Thyroid gland (tissue), 4 donors: ENCODE measurements at places on chromosomes 6 and 20. TPM values are rescaled to one million over a fixed set of nuclear protein-coding genes. Genes with fewer than 3 reads are reported as not detected.

The SLC22A1 gene
- total RNA-seq, result 2.0 TPM

The HRH3 gene
- total RNA-seq, result not detected

The CEBPB gene
- 101 TPM for total RNA-seq

The MOCS1 gene
- 23.4 TPM for total RNA-seq

The CUTA gene
- total RNA-seq, result 293 TPM

The CCN6 gene
- not detected for total RNA-seq

The BPIFB1 gene
- not detected for total RNA-seq

The SEMG1 gene
- not detected for total RNA-seq

The FRK gene
- total RNA-seq, result 2.5 TPM

The GJA10 gene
- total RNA-seq, result not detected

The GCNT2 gene
- 9.8 TPM for total RNA-seq

The SLC22A2 gene
- total RNA-seq, result not detected

The EPPIN gene
- total RNA-seq, result 1.1 TPM

The PLEKHG1 gene
- 19.9 TPM for total RNA-seq

The PRDM13 gene
- not detected for total RNA-seq

The RIPOR3 gene
- 23.9 TPM for total RNA-seq

The B3GALT4 gene
- 17.1 TPM for total RNA-seq

The PTPRT gene
- not detected for total RNA-seq

The KIAA1755 gene
- 1.9 TPM for total RNA-seq

The ACTL10 gene
- total RNA-seq, result 3.9 TPM

The OR12D3 gene
- not detected for total RNA-seq

The SYNDIG1 gene
- total RNA-seq, result 8.7 TPM

The DPPA5 gene
- total RNA-seq, result not detected

The EGFL8 gene
- total RNA-seq, result 2.3 TPM

The DDX39B gene
- total RNA-seq, result 311 TPM

The SOX18 gene
- total RNA-seq, result 7.5 TPM

The CHMP4B gene
- total RNA-seq, result 80.5 TPM

The PRICKLE4 gene
- 15.6 TPM for total RNA-seq

The ENPP5 gene
- 47.7 TPM for total RNA-seq

The CGA gene
- total RNA-seq, result not detected

The MUC22 gene
- not detected for total RNA-seq

The SNPH gene
- 15.7 TPM for total RNA-seq

The SLC22A16 gene
- total RNA-seq, result not detected

The SLC25A27 gene
- 26.6 TPM for total RNA-seq

The RSPO3 gene
- total RNA-seq, result 4.7 TPM

The PIM1 gene
- 54.5 TPM for total RNA-seq

The GLO1 gene
- total RNA-seq, result 90.0 TPM

The TRIM31 gene
- not detected for total RNA-seq

The HLA-DRB5 gene
- total RNA-seq, result 1.6 TPM

The SUMO4 gene
- total RNA-seq, result 9.9 TPM

The GJA1 gene
- 215 TPM for total RNA-seq

The RPS6KA2 gene
- 91.1 TPM for total RNA-seq
